Activated CD8-positive, alpha-beta T cell treated with anti-CD3 and anti-CD28 coated beads, Interleukin-2, amount 10 ng/mL, durations not matched to agents 7 days and 5 days (primary cell): ENCODE measurements at places on chromosomes 2 and 18. TPM values are rescaled to one million over a fixed set of nuclear protein-coding genes. Genes with fewer than 3 reads are reported as not detected.

DNA sequence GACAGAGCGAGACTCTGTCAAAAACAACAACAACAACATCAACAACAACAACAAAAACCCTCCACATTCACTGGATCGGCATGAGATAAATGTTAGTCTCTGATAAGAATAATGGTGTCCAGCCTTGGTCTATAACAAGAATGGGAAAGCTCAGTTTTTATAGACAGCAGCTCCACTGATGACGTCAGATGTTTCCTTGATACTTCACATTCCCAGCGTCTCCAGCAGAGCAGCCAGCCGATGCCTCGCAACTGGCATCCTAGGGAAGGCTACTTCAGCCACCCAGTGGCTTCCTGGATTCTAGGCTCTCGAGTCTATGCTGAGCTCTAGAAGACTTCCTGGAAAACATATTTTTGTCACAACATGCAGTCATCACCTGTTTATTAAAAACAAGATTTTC, 271.4 kb upstream of the SMIM21 start:
- H3K27me3 ChIP-seq, result no peaks in the 10 kb centered on the region
- H3K36me3 ChIP-seq, result no peaks in the 10 kb centered on the region
- H3K27ac ChIP-seq, result no peak overlapping the region
- H3K4me3 ChIP-seq, result no peak overlapping the region
- H3K4me1 ChIP-seq, result no peaks in the 10 kb centered on the region

GRCh38 chr2:16738361-16739225, 73.0 kb upstream of the CYRIA start:
- no peak overlapping the region for H3K27ac ChIP-seq
- H3K27me3 ChIP-seq, result no peaks in the 10 kb centered on the region
- H3K4me3 ChIP-seq, result no peak overlapping the region
- H3K36me3 ChIP-seq, result no peaks in the 10 kb centered on the region

The REG3G gene
- total RNA-seq, result not detected

The ANKRD30B gene
- not detected for total RNA-seq

GRCh38 chr2:47015206-47015605, 99.6 kb upstream of the MCFD2 start:
- DNase-seq, result no peak
- peaks cover 40% of the 10 kb centered on the region for H3K36me3 ChIP-seq
- H3K4me1 ChIP-seq, result no peaks in the 10 kb centered on the region
- H3K27me3 ChIP-seq, result no peaks in the 10 kb centered on the region

DNA sequence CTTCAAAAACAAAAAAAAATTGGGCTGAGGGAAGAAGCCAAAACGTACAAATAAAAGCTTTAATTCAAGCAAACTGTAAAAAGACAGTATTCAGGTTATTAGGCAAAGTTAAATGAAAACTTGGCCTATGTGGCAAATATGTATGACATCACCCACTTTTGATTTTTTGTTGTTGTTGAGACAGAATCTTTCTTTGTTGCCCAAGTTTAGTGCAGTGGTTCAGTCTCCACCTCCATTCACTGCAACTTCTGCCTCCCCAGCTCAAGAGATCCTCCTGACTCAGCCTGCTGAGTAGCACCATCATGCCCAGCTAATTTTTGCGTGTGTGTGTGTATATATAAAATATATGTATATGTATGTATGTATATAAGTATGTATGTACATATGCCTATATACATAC, 440.4 kb upstream of the NRXN1 start:
- no peaks in the 10 kb centered on the region for H3K27me3 ChIP-seq
- H3K4me3 ChIP-seq, result no peak overlapping the region
- no peaks in the 10 kb centered on the region for H3K36me3 ChIP-seq
- H3K4me1 ChIP-seq, result no peaks in the 10 kb centered on the region

- H3K27ac ChIP-seq, result no peak overlapping the region
- DNase-seq, result no peak
- no peaks in the 10 kb centered on the region for H3K36me3 ChIP-seq
- no peak overlapping the region for H3K4me3 ChIP-seq
- no peaks in the 10 kb centered on the region for H3K4me1 ChIP-seq
Observed at GRCh38 chr2:66452214-66452613, 17.3 kb downstream of the MEIS1 start.

The APCDD1 gene
- not detected for total RNA-seq

The CD302 gene
- 0.23 TPM for total RNA-seq

The RELCH gene
- total RNA-seq, result 32.8 TPM

GRCh38 chr2:60998628-60999545, 18.6 kb upstream of the PEX13 start:
- DNase-seq, result no peak
- no peak overlapping the region for H3K27ac ChIP-seq
- no peaks in the 10 kb centered on the region for H3K4me1 ChIP-seq
- no peaks in the 10 kb centered on the region for H3K27me3 ChIP-seq
- H3K4me3 ChIP-seq, result no peak overlapping the region

The LYPD1 gene
- not detected for total RNA-seq

The UGT1A10 gene
- total RNA-seq, result not detected

- no peak overlapping the region for H3K4me3 ChIP-seq
- H3K27ac ChIP-seq, result no peak overlapping the region
- H3K4me1 ChIP-seq, result no peaks in the 10 kb centered on the region
- no peaks in the 10 kb centered on the region for H3K36me3 ChIP-seq
Observed at GRCh38 chr2:35819033-35819432, 536.5 kb upstream of the CRIM1 start.

The STAT1 gene
- total RNA-seq, result 473 TPM

The DLX2 gene
- not detected for total RNA-seq

DNA sequence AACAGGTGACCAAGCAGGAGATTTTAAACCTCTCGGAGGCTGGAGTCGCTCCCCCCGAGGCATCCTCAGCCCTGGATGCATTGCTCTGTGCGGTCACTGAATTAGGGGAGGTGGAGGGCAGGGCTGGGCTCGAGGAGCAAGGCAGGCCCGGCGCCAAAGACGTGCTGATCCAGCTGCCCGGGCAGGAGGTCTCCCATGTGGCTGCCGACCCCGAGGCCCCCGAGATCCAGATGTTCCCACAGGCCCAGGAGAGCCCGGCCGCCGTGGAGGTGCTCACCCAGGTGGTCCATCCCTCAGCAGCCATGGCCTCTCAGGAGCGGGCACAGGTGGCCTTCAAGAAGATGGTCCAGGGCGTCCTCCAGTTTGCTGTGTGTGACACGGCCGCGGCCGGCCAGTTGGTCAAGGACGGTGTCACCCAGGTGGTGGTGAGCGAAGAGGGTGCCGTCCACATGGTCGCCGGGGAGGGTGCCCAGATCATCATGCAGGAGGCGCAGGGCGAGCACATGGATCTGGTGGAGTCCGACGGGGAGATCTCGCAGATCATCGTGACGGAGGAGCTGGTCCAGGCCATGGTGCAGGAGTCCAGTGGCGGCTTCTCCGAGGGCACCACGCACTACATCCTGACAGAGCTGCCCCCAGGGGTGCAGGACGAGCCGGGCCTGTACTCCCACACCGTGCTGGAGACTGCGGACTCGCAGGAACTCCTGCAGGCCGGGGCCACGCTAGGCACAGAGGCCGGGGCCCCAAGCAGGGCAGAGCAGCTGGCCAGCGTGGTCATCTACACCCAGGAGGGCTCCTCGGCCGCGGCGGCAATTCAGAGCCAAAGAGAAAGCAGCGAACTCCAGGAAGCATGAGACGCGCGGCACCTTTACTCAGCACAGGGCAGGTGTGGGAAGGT, 145.1 kb downstream of the PTGR3 start:
- H3K27ac ChIP-seq, result no peak overlapping the region
- H3K4me1 ChIP-seq, result no peaks in the 10 kb centered on the region
- no peaks in the 10 kb centered on the region for H3K27me3 ChIP-seq
- peaks cover 2% of the 10 kb centered on the region for H3K36me3 ChIP-seq
- no peak for DNase-seq

- H3K27me3 ChIP-seq, result no peaks in the 10 kb centered on the region
- no peaks in the 10 kb centered on the region for H3K4me1 ChIP-seq
- no peak for DNase-seq
- H3K36me3 ChIP-seq, result no peaks in the 10 kb centered on the region
Observed at GRCh38 chr2:60447943-60448342, 105.5 kb downstream of the BCL11A start.

DNA sequence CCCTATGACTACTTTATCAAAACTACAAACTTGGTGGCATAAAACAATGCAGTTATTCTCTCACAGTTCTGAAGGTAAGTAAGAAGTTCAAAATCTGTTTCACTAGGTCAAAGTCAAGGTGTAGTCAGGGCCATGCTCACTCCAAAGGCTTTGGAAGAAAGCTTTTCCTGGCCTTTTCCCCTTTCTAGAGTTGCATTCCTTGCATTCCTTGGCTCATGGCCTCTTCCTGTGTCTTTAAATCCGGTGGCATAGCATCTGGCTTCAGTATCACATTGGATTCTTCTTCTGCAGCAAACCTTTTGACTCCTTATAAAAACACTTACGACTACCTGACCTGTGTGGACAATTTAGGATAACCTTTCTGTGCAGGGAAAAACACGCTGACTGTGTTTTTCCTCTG, 543.5 kb upstream of the HNMT start:
- no peaks in the 10 kb centered on the region for H3K36me3 ChIP-seq
- no peak for DNase-seq
- no peak overlapping the region for H3K27ac ChIP-seq

DNA sequence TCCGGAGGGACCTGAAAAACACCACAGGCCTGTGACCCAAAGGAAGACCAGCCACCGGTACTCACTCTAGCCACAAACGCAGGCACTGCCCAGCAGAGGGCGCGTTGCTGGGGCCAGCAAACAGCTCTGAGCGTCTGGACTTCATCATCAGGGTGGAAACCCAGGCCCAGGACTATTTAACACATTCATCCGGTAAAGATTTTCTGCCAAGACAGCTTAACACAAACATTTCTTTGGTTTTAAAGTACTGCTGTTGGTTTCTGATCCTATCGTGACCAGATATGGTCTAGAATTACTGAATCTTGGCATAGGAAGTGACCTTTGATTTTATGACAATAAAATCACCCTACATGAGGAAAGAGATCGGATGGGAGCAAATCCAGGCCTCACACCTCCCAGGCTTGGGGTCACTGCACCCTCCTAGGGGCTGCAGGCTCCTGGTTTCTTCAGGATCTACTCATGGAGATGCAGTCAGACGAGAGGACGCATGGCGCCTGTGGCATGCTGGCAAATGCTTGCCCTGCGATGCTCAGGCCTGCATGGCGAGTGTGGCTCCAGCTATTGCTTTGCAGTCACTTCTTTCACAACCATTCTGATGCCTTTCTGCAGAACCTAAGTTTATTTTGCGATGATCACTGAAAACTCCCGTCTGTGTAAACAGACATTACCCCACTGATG, 130.4 kb downstream of the COL4A4 start:
- peaks cover 23% of the 10 kb centered on the region for H3K27me3 ChIP-seq
- H3K4me1 ChIP-seq, result peaks cover 3% of the 10 kb centered on the region
- no peak overlapping the region for H3K4me3 ChIP-seq
- H3K36me3 ChIP-seq, result no peaks in the 10 kb centered on the region
- no peak overlapping the region for H3K27ac ChIP-seq
- DNase-seq, result peak; percentile 24

DNA sequence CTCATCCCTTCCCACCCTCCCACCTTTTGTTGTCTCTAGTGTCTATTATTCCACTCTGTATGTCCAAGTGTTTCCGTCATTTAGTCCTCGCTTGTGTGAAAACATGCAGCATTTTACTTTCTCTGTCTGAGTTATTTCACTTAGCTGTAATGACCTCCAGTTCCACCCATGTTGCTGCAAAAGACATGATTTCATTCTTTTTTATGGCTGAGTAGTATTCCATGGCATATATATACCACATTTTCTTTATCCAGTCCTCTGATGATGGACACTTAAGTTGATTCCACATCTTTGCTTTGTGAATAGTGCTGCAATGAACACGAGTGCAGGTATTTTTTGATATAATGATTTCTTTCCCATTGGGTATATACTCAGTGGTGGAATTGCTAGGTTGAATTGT, 296.7 kb downstream of the MBD5 start:
- no peak overlapping the region for H3K4me3 ChIP-seq
- H3K4me1 ChIP-seq, result no peaks in the 10 kb centered on the region
- DNase-seq, result no peak
- H3K36me3 ChIP-seq, result no peaks in the 10 kb centered on the region

DNA sequence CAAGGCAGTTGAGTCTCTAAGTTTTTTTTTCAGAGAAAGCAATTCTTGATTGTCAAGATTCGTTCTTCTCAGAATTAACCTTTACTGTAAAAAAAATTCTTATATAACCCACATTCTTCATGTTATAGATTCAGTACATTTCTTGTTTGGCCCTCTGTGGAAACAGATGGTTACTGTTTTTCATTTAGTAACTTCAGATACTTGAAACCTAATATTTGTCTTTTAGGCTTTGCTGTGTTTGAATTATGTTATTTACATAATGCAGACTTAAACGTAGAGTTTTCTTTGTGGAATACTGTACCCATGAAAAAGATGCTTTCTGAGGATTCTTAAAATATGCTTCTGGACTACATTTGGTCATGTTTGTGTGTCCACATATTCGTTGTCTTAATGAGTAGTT, 48.2 kb downstream of the EML4 start:
- no peaks in the 10 kb centered on the region for H3K27me3 ChIP-seq
- peaks cover 12% of the 10 kb centered on the region for H3K4me1 ChIP-seq
- no peak overlapping the region for H3K4me3 ChIP-seq
- DNase-seq, result no peak
- H3K36me3 ChIP-seq, result peaks cover 16% of the 10 kb centered on the region
- H3K27ac ChIP-seq, result no peak overlapping the region
